AG09319 (cell line): ENCODE measurements at places on chromosomes 3 and 15.
A peak's percentile ranks its signal among the peaks of the same experiment; 100 is the strongest.

- DNase-seq = no peak
Measured at GRCh38 chr3:173913397-173913796, 515.9 kb downstream of the NLGN1 start.

- DNase-seq = no peak
Measured at GRCh38 chr3:13932578-13933295, 52.9 kb upstream of the WNT7A start.

DNA sequence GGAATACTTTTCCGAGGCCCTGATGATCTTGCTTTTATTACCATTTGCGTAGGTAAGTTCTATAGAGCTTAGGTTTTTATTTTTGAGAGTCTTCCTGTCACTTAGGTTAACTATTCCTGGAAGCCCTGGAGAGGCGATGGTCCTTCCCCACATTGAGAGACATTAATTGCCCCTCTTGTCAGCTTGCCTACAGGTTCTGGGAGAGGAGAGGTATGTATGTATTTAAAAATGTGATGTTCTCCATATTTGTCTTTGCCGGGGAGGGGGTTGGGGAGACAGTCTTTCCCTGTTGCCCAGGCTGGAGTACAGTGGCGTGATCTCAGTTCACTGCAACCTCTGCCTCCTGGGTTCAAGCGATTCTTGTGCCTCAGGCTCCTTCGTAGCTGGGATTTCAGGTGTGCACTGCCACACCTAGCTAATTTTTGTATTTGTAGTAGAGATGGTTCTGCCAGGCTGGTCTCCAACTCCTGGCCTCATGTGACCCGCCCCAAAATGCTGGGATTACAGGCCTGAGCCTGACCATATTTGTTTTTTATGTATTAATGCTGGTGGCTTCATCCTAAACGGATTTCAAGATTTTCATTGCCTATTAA, 6.2 kb downstream of the RPSA start:
- DNase-seq = no peak

DNA sequence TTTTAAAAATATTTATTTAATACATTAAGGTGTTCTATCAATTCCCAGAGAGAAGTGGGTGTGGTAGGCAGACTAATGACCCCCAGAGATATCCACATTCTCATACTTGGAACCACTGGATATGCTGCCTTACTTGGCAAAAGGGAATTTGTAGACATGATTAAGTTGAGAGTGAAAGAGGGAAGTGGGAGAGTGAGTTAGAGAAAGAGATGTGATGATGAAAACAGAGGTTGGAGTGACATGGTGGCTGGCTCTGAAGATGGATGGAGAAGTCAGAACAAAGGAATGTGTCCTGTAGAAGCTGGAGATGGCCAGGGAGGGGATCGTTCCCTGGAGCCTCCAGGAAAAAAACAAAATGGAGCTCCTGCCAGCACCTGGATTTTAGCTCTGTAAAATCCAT, 32.0 kb downstream of the TNFAIP8L3 start:
- no peak for DNase-seq

DNA sequence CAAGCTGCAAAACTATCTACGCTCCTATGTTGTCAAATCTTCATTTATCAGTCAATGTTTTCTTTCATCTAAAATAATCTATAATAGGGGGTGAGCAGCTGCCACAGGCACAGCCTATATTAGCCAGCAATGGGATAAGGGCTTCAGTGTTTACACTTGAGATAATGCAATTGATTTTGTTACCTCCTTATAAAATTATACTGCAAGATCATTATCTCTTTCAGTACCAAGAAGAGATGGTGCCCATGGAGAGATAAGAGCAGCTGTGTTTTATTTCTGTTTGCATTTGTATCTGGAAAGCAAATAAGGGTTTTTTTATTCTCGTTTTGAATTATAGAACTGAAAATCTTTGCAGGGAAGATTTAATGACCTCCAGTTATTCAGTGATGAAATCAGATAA, 68.9 kb downstream of the PLD1 start:
- DNase-seq = no peak

GRCh38 chr3:86830566-86830965, 160.4 kb downstream of the VGLL3 start:
- peak; percentile 31 for DNase-seq

DNA sequence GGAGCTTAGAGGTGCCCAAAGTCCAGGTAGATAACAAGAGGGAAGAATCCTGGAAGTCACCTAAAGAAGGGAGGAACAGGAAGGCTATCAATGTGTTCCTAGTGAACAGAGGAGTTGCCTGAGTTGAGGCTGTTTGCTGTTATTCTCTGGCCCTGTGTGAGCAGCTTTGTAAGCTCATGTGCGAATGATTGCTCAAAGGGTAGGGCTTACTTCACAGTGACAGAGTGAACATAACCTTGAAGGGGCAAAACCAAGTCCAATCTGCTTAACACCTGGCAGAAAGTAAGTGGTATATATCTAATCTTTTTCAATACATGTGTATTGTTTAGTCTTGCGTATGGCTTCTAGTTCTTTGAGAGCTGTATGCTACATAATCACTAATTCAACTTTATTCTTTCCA, 1153.6 kb downstream of the TUSC7 start:
- no peak for DNase-seq

DNA sequence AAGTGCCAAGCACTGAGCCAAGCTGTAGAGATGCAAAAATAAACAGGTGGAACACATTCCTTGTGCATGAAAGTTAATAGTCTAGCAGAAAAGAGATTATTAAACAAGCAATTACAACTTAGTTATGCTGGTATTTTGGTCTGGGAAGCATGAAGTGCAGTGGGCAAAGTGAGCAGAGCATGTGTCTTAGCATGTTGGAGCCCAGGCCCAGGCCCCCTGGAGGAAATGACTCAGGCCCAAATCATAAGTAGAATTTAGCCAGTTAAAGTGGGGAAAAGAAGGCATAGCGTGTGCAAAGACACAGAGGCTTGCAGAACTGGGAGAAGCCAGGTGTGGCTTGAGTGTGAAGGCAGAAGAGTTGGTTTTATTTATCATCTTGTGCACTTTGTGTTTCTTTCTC, 163.8 kb upstream of the ATP11B start:
- no peak for DNase-seq

DNA sequence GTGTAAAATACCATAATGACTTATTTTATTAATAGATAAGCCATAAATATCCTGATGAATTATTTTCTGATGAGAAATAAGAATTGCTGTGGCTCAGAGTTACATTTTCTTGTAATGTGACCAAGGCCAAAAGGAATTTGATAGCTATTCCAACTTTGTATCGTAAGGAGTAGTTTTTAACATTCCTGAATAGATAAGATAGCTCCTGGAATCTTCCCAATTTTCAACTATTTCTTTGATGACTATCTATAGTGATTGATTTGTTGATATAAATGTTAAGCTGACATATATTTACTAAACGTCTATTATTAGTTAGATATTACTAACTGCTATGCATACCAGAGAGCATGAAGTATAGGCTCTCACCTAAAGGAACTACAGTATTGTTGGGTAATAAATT, 49.1 kb upstream of the SATB1 start:
- no peak for DNase-seq

GRCh38 chr3:47746264-47746663, 35.4 kb downstream of the SMARCC1 start:
- no peak for DNase-seq

GRCh38 chr15:79370716-79371115, 59.8 kb downstream of the TMED3 start:
- no peak for DNase-seq

GRCh38 chr15:90221246-90221900, 12.4 kb downstream of the CIB1 start:
- DNase-seq = peak; percentile 57

- no peak for DNase-seq
Measured at GRCh38 chr15:79003301-79003700, 58.5 kb upstream of the CTSH start.

- DNase-seq = no peak
Measured at GRCh38 chr15:52220251-52220650, 29.1 kb upstream of the GNB5 start.

- no peak for DNase-seq
Measured at GRCh38 chr3:36456784-36457183, 76.5 kb downstream of the STAC start.

DNA sequence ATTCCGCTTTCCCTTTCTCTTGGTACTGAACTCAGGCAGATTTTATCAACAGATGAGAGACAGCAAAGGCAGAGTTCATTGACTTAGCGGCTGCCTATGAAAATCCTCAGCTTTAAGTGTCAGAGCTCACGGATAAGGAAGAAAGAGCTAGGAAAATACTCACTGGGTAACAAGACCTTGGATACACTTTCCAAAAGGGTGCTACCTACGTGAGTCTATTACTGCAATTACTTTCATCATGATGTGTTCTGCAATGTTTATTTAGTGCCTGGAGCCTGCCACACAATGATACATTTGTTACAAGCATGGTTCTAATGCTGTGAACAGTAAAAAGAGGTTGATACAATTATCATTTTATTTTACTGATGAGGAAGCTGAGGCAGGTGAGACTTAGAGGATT, 177.5 kb downstream of the GRM7 start:
- no peak for DNase-seq

- DNase-seq = no peak
Measured at GRCh38 chr3:190737446-190737845, 125.0 kb downstream of the GMNC start.

DNA sequence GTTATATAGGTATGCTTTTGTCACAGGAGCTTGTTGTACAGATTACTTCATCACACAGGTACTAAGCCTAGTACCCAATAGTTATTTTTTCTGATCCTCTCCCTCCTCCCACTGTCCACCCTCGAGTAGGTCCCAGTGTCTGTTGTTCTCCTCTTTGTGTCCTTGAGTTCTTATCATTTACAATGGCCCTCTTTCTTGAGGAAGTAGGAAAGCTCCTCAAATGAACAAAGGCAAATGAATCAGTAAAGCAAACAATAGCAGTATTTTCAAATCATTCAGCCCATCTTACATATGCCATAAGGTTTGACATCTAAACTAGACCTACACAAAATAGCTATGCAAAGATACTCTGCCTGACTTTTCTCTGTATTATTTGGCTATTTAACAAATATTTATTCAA, 211.5 kb downstream of the CDIN1 start:
- DNase-seq = no peak

- no peak for DNase-seq
Measured at GRCh38 chr3:16813336-16813735, 71.4 kb upstream of the PLCL2 start.

- no peak for DNase-seq
Measured at GRCh38 chr15:38538328-38539007, 26.1 kb downstream of the RASGRP1 start.

DNA sequence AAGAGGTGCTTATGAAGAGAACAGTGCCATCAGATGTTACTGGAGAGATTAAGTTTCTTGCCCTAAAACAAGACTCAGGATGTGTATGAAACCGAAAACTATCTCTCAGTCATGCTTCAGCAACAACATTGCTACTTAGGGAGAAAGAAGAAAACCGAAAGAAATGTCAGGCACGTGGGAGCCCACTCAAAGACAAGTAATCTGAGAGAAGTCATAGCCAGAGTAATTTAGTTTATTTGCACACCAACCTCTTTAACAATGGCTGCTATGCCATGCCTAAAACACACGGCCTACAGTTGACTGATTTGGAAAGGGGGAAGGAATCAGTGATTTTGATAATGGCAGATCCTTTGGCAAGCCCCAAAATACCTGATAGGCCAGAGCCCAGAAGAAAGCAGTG, 162.9 kb downstream of the TIGIT start:
- no peak for DNase-seq

DNA sequence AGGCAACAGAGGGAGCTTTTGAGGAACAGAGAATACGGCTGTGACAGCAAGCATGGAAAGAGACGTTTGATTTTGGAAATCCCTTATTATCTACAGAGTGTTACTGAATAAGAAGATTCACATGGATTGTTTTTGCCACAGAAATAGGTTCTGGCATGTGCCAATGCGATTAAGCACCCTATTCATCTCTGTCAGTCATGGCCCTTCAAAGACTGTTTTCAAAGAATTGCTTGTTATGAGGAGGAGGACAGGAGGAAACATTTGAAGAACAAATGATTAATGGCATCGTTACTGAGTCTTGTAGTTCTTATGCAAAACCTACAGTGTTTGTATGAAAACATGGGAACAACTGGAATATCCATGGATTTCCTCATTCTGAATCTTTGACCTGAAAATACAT, 86.2 kb downstream of the EPHA6 start:
- no peak for DNase-seq

DNA sequence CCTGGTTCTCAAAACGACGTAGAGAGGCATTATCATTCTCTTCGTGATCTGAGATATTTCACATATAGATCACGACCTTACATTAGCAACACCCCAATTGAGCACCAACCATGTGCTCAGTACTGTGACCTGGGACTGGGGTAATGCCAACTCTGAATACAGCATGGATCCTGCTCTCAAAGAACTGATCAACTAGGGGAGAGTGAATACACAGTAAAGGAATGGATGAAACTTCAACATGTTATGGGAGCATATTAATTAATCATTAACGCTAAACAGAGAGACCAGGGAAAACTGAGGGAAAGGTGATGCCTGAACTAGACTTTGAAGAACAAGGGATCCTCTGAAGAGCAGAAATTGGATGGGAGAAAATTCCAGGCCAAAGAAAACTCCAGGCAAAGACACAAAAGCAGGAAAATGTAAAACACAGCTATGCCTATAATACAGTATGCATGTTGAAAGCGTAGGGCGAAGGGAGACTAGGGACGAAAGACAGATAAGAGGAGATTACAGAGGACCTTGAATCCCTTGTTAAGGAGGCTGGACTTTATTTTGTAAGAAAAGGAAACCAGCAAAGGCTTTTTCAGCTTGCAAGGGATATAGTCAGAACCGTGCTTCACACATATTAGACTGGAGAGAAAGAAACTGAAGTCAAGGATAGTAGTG, 105.7 kb downstream of the ANO10 start:
- no peak for DNase-seq

GRCh38 chr15:99980752-99981151, 247.5 kb upstream of the LYSMD4 start:
- DNase-seq = no peak

DNA sequence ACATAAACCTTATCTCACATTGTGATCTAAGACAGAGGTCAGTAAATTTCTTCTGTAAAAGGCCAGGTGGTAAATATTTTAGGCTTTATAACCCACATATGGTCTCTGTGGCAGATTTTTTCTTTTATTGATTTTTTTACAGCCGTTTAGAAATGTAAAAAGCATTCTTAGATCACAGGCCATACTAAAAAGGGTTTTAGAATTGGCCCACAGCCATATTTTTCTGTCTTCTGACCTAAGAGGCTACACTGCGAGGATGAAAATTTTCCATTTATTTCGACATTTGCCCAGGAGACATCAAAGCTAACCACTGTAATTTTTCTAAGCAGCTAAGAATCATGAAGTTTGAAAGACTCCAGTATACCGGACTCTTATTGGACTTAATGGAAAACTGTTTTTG, 377.2 kb upstream of the SGO1 start:
- DNase-seq = no peak
